Dorsolateral prefrontal cortex (tissue), 122 donors: ENCODE measurements at places on chromosomes 2 and 18.

DNA sequence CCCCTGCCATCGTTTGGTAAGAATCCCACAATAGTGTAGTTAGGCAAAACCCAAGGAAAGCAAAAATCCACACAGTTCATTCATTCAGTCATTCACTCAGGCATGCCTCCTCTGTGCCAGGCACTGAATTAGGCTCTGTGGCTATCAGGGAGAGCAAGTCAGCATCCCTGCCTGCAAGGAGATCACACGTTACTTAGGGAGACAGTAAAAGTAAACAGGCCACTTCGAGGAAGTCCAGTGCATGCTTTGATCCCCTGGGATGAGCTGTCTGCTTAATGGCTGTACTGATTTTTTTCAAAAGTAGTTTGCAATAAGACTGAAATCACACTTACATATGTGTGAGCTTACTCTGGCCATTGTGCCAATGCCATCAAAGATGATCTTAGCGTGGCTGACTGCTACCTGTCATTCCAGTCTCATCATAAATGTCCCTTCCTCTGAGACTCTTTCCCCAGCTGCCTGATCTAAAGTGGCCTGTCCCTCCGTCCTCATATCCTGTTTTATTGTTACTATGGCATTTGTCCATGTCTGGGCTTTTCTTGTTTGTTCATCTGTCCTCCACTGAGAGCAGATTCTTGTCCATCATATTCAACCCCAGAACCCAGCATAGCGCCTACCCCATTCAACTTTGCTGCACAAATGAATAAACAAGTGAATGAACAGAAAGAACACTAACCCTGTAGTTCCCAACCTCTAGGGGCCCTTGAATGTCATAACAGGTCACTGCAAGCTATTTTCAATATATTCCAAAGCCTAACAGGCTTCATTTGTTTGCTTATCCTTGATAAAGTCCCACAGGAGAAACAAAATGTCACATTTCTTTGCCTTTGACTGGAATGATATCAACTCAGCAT lies 84.1 kb downstream of the GALNT14 start:
- no peak for DNase-seq

- no peak for DNase-seq
These were observed 638.8 kb upstream of the VRK2 start for GRCh38 chr2:57407772-57408201.

GRCh38 chr2:181036445-181036844 lies 56.0 kb downstream of the UBE2E3 start:
- DNase-seq, result no peak

DNA sequence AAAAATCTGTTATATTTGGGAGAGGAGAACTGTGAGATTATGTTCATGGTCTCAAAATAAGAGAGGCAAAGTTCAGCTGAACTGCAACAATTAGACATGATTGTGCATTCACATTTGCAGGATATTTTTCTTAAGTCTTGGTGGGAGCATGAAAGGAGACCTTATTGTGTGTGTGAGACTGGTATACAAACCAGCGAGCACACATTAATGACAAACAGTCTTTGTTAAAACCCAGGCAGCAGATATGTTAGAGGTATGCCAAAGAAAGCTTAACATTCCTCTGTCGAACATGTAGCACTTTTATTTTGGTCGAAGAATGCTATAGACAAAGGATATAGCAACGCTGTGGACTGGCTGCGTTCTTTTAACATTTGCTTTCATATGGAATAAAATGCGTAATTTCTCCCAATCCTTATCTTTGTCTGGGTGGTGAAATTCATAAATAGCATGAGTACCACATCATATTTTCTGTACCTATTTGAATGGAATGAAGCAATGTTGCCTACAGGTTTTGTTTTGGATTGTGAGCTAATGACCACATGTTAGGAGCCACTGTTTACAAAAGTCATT lies 88.4 kb downstream of the ICOS start:
- DNase-seq, result no peak

- DNase-seq, result no peak
These were observed 488.0 kb downstream of the CBLN2 start for GRCh38 chr18:72056171-72056570.

DNA sequence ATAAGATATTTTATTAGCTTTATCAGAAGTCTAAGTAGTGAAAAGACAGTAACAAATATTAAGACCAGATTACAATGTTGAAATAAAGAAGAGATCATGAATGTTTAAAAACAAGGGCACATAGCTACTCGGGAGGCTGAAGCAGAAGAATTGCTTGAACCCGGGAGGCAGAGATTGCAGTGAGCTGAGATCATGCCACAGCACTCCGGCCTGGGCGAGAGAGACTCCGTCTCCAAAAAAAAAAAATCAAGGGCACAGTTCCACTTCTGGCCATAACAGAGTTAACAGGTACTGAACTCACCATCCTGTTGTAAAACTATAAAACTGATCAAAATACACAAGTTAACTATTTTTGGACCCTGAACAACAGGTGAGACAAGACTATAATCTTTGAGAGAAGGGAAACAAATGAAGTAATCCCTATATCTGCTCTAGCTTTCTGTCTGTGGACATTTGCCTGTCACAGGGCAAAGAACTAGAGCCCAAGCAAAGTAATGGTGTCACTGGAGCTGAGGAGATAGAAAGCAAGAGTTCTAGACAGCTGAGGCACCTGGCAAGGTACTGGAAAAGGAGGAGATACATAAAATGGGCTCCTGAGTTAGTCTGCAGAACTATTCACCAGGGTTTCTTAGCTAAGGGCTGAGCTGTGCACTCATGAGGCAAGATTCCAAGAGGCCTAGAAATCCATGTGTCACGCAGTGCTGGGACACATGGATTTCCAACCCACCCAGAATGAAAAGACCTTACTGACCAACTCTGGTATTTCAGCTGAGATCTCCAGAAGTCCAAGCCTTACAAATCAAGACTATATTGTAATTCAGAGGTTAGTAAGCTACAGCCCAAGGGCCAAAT lies 15.2 kb downstream of the MMADHC start:
- no peak for DNase-seq

GRCh38 chr2:9110346-9110884 lies 96.2 kb upstream of the ASAP2 start:
- no peak for DNase-seq

GRCh38 chr2:32925283-32925815 lies 21.4 kb upstream of the LTBP1 start:
- DNase-seq, result no peak

DNA sequence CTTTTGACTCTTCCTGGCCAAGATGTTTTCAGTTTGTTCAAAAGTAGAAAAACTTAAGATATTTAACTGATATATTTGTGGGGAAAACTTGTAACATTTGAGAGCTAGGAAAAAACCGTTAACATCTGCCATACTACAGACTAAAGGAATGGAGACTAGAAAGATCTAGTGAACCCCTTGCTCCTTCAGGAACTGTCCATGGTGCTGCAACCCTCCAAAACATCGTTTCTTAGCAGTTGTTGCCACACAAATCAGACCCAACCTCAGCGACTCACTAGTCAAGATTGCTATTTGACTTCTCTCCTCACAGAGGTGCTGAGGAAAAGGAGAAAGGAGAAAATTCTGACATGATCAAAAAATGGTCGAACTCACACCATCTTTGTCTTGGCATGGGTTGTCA lies 393.8 kb upstream of the LYPD1 start:
- no peak for DNase-seq

GRCh38 chr2:21627938-21628337 lies 504.2 kb downstream of the TDRD15 start:
- no peak for DNase-seq

- DNase-seq, result no peak
These were observed 99.0 kb downstream of the PRKCE start for GRCh38 chr2:45750484-45750883.

- no peak for DNase-seq
These were observed 184.8 kb downstream of the NCK2 start for GRCh38 chr2:105929516-105929915.

DNA sequence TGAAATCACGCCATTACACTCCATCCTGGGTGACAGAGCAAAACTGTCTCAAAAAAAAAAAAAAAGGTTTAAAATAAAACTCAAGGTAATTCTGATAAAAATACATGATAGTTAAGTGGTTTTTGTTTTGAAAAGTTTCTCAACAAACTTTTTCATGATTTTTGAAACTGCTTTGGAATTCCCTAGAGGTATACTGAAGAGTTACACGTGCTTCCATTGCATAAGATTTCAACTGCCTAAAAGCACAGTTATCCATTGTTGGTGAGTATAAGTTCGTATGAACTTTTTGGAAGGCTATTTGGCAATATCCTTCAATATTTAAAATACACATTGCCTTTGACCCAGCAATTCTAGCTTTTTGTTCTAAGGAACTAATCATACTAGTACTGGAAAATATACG lies 74.9 kb downstream of the USP34 start:
- DNase-seq, result no peak

DNA sequence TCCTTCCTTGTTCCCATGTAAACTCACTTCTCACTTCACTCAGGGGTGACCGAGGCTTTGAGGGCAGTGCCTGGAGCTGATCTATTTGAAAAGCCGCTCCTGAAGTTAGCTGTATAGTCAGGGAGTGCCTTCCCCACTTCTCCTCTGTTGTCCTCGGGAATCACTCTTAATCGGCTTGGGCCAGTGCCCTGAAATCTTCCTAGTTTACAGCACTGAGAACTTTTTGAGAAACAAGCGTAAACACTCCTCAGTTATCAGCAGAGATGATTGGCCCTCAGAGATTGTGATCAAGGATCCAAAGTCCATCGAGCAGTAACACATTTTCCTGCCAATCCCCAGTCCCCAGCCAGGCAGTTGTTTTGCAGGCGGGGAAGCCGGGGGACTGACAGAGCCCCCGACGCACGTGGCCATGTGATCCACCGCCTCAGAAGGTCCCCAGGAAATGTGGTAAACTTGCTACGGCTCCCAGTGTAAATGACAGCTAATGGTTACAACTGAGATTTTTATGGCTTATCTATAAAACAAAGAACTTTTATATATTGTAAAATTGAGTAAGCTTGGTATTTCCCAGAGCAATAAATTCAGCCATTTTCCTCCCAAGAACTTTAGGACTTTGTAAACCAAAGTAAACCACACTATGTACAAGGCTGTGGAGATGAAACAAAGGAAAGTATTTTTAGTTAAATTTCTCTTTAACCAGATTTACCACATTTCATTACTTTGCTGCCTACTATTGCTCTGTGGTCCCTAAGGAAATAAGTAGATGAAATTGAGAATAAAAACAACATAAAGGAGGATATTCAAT lies 53.5 kb downstream of the C18orf63 start:
- no peak for DNase-seq

- DNase-seq, result no peak
These were observed 169.4 kb upstream of the CAVIN2 start for GRCh38 chr2:192016265-192016664.

GRCh38 chr2:237131749-237132533 lies 46.3 kb downstream of the COPS8 start:
- no peak for DNase-seq

DNA sequence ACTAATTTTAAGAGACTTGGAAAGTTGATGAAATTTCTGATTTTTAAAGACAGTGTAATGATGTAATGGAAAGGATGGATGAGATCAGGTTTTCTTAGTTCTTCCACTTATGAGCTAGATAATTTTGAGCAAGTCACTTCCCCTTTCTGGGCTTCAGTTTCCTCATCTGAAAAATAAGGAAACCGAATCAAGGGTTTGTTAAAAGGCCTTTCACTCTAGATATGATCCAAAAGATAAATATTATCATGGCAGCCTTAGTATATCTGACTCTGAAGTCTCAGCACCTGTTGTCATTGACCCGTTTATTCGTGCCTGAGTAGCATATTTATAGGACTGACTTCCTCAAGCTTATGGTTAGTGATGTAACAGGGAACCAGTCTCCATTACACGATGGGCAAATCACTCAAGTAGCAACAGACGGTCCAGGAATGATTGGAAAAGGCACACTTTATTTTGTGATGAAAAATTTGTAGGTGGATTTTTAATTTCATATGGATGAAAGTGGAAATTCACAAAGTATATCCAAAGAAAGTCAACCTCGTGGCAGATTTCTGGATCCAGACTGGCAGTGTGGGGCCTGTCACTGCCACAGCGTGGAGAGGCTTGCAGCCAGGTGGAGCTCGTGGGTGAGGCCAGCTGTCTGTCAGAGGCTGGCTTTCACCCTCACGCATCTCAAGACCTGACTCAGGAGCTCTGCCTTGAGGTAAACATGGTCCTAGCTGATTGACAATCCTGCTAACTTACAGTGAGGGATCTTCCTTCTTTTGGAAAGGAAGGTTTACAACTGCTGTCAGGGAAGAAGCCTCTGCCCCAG lies 137.9 kb upstream of the CXCR4 start:
- no peak for DNase-seq

DNA sequence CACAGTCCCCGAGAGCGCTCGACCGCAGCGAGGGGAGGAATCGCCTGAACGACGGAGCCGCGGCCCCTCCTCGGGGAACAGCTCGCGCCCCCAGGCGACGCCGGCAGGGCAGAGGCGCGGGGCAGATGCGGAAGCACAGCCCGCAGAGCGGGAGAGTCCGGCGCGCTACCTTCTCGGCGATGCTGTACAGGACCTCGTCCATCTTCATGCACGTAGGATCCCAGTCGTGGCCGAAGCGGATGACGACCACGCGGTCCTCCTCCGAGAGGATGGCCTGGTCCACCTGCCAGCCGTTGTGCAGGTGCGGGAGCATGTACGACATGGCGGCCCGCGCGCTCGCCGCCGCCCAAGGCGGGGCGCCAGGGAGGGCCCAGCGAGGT lies 302 bp downstream of the TXNL4A start:
- peak; percentile 60 for DNase-seq
